ENCODE measurements at places on chromosomes 11 and 22.

DNA sequence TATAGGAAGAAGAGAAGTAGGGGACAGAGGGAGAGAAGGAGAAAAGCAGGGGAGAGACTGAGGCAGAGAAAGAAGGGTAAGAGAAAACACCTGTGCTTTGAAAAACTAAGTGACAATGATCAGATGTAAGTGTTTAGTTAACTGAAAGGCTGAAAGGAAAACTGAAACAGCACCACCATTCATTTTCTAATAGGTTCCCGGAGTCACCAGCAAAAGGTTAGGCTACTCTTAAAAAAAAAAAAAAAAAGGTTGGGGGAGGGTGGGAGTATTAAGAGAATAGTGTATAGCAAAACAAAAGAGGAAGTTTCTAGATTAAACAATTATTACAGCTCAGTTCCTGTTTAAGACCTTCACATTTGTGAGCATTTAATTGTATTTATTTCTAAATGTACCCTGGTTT, 113.8 kb downstream of the CADM1 start:
- DNase-seq = no peak

GRCh38 chr11:71255323-71255722, 2.9 kb upstream of the SHANK2 start:
- DNase-seq = no peak

- no peak for DNase-seq
Measured at GRCh38 chr11:35525501-35526175, at the start of gene PAMR1. Gene PAMR1, minus strand, starts transcription at chr11:35525616. Its CDS starts 31 bp downstream, at chr11:35525585.

GRCh38 chr11:47773882-47774281, 6.7 kb upstream of the FNBP4 start:
- DNase-seq = no peak

DNA sequence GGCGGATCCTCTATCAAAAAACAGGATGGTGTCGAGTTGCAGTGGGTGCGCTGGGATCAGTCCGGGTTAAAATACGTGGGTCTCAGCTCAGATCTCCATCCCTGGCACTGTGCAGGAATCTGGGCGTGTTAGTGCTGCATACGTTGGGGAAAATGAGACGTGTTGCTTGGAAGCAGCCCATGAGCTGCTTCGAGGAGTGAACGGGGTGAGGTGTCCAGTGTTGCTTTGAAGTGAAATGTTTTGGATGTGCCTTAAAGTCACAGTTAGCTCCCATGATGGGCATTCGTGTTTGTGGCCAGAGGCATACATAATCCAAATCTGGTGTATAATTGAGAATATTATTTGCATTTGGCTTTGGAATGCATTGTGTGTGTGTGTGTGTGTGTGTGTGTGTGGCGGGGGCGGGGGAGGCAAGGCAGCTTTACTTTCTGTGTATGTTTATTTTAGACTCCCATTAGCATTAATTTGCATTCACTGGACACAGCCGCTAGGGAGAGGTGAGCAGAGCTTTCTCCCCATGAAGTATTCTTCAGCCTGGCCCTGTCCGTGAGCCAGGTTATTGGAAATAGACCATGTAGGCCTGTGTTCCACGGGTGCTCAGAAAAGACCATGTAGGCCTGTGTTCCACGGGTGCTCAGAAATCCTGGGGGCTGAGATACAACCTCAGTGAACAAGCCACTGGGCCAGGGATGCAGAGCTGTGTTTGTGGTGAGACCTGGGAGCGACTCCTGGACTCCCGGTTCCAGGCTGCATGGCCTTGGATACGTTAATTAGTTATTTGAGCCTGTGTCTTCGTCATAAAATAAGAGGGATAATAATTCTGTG, 134.6 kb downstream of the ST3GAL4 start:
- DNase-seq = no peak

GRCh38 chr11:74870485-74870884, 78.4 kb downstream of the XRRA1 start:
- no peak for DNase-seq

- DNase-seq = no peak
Measured at GRCh38 chr11:104256525-104256924, 92.6 kb upstream of the PDGFD start.

DNA sequence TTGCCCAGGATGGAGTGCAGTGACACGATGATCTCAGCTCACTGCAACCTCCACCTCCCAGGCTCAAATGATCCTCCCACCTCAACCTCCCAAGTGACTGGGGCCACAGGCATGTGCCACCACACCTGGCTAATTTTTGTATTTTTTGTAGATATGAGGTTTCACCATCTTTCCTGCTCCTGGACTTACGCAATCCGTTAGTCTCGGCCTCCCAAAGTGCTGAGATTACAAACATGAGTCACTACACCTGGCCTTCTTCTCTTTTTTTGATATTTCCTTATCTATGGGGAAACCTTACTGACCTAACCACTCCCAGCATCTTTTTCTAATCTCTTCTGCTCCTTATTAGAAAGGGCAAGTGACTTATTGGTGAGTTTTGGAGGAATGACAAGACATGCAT, 121.7 kb upstream of the CHORDC1 start:
- no peak for DNase-seq

Measured in T-helper 9 cell (primary cell).